ENCODE measurements at places on chromosomes 4 and X. TPM values are rescaled to one million over a fixed set of nuclear protein-coding genes. Genes with fewer than 3 reads are reported as not detected.

The REELD1 gene
- not detected for total RNA-seq

The SPIN3 gene
- total RNA-seq, result 33.4 TPM

The ARR3 gene
- total RNA-seq, result 9.8 TPM

The CLCN4 gene
- total RNA-seq, result 53.7 TPM

The AKAP14 gene
- total RNA-seq, result not detected

The ZNF630 gene
- total RNA-seq, result 12.4 TPM

The ANKRD50 gene
- 84.9 TPM for total RNA-seq

The CT45A5 gene
- total RNA-seq, result not detected

The SPANXB1 gene
- not detected for total RNA-seq

The SLC30A9 gene
- total RNA-seq, result 130 TPM

The CXCL5 gene
- total RNA-seq, result 0.44 TPM

The PHOX2B gene
- total RNA-seq, result 0.55 TPM

The AMBN gene
- not detected for total RNA-seq

The RHOXF2 gene
- total RNA-seq, result not detected

The HS3ST1 gene
- total RNA-seq, result 2.3 TPM

The SYNPO2 gene
- 66.4 TPM for total RNA-seq

The EMCN gene
- total RNA-seq, result 29.1 TPM

The TMPRSS11B gene
- total RNA-seq, result 0.44 TPM

The CYLC1 gene
- total RNA-seq, result not detected

The CLTRN gene
- 2.4 TPM for total RNA-seq

The POLN gene
- total RNA-seq, result 4.8 TPM

The SPANXD gene
- total RNA-seq, result not detected

The GAGE12E gene
- total RNA-seq, result not detected

The CXXC4 gene
- 60.7 TPM for total RNA-seq

The F8A3 gene
- 3.1 TPM for total RNA-seq

The NUP62CL gene
- 6.1 TPM for total RNA-seq

The RIPPLY1 gene
- not detected for total RNA-seq

The FANCB gene
- total RNA-seq, result 7.9 TPM

The CSAG2 gene
- not detected for total RNA-seq

The TRAPPC11 gene
- 66.6 TPM for total RNA-seq

The GABRB1 gene
- 3.4 TPM for total RNA-seq

The ESX1 gene
- total RNA-seq, result not detected

Measured in camera-type eye (tissue), 1 donor.